ENCODE measurements at places on chromosomes 5 and 9.
A peak's percentile ranks its signal among the peaks of the same experiment; 100 is the strongest.

GRCh38 chr9:21317956-21318923 is 13.1 kb upstream of the IFNA5 start:
- DNase-seq, result peak; percentile 68

GRCh38 chr9:36140086-36141084 is 3.9 kb downstream of the GLIPR2 start:
- no peak for DNase-seq

- peak; percentile 75 for DNase-seq
These were observed 62.5 kb downstream of the NFIB start for GRCh38 chr9:14251154-14252071.

- DNase-seq, result no peak
These were observed 21.4 kb downstream of the TTLL11 start for GRCh38 chr9:122071715-122072114.

DNA sequence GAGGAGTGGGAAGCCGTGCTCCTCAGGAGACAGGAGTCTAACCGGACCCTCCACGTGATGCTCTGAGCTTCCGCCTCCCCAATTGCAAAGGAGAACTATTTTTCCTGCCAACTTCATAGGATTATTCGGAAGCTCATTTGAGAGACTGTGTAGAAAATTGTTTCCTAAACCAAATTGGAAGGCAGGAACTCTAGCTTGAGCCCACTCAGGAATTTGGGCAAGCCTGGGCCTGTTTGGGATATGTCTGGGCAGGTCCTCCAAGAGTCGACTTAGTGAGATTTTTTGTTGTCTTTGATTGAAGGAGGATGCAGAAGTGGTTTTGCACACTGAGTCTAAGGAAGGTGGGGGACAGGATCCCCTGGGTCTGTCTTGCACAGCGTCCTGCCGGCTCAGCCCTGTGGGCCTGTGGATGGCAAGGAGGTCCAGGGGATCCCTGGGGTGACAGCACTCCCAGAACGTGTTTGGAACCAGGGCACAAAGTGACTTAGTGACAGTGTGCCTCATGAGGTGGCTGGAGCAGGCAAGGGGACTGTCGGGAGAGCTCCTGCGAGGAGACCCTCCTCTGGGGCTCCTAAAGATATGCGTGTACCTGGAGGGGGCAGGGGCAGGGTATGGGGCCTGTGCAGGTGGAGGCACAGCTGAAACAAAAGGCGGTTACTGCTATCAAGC is 283.3 kb downstream of the NSG2 start:
- DNase-seq, result no peak

- no peak for DNase-seq
These were observed 572.5 kb upstream of the ARRDC3 start for GRCh38 chr5:91955610-91956009.

Data from head of caudate nucleus (tissue), 42 donors.